Right hindlimb (tissue), 1 donor: ENCODE measurements at places on chromosomes 16 and 17.

DNA sequence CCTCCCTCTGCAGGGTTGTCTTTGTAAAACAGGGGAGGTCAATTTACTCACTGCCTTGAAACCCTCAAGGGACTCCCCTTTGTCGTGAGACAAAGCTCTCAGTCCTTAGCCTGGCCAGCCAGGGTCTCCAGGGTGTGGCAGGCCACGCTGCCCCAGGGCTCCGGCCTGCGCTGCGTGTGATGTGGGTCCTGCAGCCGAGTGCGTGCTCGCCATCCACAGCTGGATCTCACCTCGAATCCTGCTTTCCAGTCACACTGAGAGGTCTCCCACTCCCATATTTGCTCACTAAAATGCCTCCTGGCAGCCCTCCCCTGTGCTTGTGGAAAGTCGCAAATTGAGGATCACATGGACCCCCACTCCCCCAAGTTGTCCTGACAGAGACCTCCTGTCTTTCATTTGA, 10.0 kb upstream of the CLEC18C start:
- no peak for DNase-seq

DNA sequence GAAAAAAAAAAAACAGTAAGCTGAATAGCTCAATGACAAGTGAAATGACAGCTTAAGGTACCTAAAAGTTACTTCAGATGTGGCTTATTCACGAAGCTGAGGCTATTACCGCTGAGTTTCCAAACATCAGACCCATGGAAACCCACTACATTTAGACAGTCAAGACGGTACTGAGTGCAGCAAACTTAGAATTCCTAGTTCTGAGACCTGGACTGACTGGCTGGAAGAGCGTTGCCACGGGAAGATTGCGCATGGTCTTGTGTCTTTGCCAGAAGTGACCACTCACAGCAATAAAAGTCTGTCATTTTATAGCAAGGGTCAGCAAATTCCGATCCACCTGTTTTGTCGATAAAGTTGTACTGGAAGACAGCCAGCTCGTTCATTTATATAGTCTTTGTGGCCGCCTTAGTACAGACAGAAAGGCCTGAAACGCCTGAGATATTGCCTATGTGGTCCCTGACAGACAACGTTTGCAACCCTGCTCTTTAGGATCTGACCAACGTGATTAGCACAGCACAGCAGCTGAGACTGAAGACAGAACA, 19.2 kb downstream of the LITAFD start:
- no peak for DNase-seq

DNA sequence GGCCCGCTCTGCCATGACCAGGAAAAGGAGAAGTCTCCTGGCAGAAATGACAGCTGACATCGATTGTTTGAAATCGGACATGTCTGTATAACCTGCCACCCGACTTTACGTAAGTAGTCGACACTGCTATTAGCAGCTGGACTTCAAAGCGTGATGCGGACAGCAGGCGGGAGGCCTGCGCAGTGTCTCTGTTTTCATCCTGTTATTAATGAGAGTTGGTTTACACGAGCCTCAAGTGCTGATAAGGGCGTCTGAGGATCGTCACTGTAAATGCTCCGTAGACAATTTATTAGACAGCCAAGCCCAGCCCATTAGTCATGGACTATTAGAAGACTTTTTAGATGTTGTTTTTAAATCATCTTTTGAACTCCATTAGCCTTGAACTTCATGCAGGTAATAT, 328.3 kb downstream of the FOXL1 start:
- DNase-seq, result no peak

GRCh38 chr16:77414752-77415231, 20.0 kb downstream of the ADAMTS18 start:
- no peak for DNase-seq

DNA sequence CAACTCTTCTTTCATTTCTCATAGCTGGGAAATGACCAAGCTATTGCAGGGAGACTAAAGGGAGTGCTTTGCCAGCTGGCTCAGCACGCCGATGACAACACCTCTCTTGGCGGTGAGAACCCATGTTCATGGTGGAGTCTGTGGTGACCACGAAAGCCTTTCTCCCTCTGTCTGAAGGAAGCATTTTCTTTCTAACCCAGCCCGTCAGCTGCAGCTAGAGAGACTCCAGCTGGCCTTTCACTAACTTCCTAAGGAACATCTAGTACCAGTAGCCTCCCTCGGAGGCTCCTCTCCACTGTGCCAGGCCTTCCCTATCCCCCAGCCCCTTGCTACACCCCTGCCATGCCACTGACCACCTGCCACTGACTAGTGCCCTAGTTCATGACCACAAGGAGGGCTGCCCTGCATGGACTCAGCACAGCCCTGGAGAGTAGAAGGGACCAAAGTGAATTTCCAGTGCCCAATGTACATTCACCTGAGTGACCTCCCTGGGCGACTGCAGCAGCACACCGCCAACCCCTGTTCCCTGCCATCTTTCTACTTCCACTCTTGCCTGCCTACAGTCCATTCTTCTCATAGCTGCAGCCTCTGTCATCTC, 81.3 kb downstream of the CBLN1 start:
- no peak for DNase-seq

DNA sequence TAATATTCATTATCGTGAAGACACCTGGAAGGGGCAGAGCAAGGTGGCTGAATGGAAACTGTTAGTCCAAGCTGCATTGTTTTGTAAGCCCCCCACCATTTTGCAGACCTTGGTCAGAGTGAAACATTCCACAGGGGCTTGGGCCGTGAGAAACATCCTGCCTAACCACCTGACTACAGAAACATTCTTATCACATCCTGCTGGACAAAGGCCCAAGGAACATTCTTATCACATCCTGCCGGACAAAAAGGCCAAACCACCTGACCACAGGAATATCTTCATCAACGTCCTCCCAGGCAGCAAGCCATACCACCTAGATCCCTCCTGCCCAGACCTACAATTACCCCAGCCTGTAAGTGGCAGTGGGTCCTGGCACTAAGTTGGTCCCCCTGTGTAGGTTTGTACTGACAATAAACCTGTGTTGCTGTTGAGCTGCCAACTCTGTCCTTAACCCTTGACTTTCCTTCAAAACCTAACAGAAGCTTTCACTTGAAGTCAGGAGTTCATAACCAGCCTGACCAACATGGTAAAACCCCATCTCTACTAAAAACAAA, 19.6 kb downstream of the ATF7IP2 start:
- no peak for DNase-seq

DNA sequence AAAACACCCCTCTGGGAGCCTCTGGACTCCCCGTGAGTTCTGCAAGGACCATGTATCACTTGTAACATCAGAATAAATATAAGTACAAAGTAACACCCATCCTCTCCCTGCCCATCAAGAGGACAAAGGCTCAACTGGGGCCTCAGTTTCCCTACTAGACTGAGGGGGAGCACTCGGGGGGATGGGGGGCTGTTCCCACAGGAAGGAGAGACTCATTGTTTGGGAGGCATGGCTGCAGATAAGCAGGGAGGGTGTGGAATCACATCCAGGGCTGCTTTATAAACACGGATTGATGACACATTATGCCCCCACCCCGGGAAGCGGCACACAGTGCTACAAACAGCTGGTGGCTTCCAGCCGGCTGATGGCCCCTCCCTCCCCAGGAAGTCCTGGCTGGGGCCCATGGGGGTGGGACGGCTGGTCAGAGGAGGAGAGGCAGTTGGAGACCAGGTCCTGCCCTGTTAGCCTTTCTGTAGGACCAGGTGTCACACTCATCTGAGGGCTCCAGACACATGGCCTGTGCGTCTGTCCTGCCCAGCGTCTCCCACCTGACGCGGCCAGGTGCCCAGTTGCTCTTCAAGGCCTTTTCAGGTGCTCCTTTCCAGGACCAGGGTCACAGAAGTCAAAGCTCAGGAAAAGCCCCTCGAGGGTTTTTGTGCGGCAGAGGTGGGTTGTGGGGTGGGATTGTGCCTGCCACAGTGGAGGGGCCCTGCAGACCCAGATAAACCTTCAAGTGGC, 1.3 kb upstream of the MPG start:
- DNase-seq, result peak; percentile 90

GRCh38 chr16:70582280-70582978, 58.8 kb downstream of the SF3B3 start:
- DNase-seq, result no peak

DNA sequence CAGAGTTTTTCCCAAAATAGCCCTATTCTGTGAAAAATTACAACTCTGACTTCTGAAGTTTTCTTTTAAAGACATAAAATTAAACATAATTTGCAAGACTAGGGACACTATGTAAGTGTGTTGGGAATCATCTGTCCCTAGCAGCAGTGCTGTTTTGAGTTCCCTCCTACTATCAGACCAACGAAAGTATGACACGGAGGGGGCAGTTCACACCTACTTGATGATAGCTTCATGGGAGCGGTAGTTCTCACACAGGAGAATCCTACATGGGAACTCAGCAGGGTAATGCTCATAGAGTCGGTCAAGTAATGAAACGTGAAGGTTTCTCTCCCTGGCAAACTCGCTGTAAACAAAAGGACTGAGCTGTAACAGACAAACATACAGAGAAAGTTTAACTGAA, 96.6 kb downstream of the HELZ start:
- DNase-seq, result no peak

DNA sequence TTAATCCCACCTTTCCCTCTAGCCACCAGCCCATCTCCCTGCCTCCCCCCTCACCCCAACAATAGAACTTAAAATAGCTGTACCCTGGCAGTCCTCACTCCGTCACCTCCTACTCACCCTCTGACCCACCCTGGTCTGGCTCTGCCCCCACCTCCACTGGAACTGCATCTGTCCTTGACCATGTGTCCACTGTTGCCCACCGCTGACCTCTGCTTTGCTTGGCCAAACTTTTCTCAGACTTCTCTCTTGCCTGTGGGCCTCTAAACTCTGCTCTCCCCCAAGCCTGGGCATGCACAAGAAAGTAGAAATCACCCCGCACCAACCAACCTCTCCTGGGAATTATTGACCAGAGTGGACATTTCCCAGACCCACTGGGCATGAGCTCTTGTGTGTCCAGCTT, 169.8 kb downstream of the WSCD1 start:
- DNase-seq, result no peak

GRCh38 chr16:80656711-80657150, 115.9 kb downstream of the DYNLRB2 start:
- DNase-seq, result no peak

DNA sequence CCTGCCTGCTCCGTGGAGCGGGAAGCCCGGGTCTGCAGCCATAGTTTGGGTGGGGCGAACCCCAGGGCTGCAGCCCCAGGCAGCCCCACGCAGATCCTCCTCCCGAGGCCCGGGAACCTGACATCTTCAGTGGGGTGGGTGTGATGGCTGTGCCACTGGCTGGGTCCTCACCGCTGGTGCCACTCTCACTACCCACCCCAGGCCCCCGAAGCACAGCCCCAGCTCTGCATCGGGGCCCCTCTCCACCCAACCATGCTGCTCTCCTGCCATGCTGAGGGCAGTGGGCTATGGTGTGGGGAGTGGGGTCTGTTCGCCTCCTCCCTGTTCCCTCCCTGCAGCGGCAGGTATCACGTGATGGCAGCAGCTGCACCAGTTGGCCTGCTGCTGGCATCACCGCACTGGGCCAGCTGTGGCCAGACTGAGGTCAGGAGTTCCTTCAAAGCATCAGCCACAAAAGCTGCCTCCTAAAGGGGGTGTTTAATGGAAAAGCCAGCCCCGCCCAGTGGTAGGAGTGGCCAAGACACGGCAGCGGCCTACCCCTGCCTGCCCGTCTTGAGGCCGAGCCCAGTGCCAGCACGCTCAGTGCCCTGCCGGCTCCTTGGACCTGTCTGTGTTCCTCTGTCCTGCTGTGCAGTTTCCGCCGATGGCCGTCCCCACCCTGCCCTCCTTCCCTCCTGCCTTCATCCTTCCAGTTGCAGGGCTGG, 10.8 kb downstream of the KCTD5 start:
- DNase-seq, result peak; percentile 66

- peak; percentile 47 for DNase-seq
Observed at GRCh38 chr17:11924076-11924475, 73.2 kb downstream of the ZNF18 start.

DNA sequence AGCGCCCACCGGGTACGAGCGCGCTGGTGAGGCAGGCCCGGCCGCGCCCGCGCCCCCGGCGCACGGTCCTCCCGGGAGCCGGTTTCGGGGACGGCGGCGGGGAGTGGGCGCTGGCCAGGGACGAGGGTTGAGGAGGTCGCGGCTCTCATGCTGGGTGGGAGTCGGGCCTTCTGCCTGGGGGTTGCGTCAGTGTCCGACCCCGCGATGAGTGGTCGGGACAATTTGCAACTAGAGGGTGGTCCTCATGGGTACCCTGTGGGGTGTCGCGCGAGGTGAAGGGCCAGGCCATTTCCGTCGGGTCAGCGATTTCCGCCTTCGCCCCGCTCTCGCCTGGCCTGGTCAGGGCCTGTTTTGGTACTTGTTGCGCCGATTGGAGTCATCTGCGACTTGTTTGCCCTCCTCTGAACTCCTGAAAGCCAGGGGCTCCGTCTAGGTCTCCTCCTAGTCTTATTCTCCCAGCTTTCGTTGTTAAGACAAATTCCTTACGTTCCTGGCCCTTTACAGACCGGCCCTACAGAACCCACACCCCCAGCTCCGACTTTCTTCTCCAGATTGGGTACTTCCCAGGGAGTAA, 14.9 kb downstream of the NAA60 start:
- DNase-seq, result peak; percentile 41

DNA sequence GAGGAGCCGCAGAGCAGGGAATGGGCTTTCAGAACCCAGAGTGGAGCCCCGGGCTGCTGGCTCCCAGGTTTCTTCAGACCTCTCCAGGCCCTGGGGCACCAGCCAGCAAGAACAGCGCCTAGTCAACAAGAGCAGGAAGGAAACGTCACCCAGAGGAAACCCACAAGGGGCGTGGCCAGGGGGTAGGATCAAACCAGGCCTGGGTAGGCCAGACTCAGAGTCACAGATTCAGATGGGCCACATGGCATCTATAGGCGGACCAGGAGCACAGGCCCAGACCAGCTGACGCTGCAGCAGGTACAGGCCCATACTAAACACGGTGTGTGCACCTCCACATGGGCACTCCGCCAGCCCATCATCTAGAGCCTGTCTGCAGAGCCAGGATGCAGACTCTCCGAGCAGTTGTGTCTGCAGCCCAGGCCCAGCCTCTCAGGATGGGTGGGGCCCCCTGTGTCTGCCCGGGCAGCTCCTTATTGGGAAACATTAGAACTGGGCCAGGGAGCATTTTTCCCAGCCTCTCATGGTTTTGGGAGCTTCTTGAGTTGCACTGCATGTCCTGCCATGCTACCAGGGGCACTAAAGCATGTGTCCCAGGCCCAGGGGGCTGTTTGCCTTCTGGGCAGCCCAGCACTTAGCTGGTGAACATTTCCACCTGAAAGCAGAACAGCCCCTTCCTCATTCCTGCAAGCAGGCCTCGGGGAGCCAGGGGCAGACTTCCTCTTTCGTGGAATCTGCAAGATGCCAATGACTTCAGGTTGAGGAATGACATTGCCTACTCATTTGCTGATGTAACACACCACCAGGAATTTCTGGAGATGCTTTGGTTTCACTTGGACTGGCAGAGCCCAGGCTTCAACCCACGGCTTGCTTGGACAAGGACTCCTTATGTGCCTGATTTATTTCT, at the start of gene NLRP1:
Gene NLRP1, minus strand, starts transcription at position 127 of the 904 bp plus-strand sequence. CDS start 552 bp downstream, outside the sequence.
- peak; percentile 83 for DNase-seq
